ENCODE measurements at places on chromosomes 7 and 10.

- no peak for DNase-seq
These were observed 22.9 kb upstream of the ANTXRL start for GRCh38 chr10:46263831-46264268.

DNA sequence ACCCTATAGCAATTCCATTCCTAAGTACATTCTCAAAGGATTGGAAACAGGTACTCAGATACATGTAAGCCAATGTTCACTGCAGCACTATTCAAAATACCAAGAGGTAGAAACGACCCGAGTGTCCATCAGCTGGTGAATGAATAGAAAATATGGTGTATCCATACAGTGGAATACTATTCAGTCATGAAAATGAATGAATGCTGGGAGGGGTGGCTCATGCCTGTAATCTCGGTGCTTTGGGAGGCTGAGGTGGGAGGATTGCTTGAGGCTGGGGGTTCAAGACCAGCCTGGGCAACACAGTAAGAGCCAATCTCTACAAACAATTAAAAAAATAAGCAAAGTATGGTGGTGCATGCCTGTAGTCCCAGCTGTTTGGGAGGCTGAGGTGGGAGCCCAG is 62.8 kb downstream of the CLEC2L start:
- DNase-seq = no peak

GRCh38 chr10:121194696-121195523 is 343.7 kb downstream of the WDR11 start:
- DNase-seq = no peak

DNA sequence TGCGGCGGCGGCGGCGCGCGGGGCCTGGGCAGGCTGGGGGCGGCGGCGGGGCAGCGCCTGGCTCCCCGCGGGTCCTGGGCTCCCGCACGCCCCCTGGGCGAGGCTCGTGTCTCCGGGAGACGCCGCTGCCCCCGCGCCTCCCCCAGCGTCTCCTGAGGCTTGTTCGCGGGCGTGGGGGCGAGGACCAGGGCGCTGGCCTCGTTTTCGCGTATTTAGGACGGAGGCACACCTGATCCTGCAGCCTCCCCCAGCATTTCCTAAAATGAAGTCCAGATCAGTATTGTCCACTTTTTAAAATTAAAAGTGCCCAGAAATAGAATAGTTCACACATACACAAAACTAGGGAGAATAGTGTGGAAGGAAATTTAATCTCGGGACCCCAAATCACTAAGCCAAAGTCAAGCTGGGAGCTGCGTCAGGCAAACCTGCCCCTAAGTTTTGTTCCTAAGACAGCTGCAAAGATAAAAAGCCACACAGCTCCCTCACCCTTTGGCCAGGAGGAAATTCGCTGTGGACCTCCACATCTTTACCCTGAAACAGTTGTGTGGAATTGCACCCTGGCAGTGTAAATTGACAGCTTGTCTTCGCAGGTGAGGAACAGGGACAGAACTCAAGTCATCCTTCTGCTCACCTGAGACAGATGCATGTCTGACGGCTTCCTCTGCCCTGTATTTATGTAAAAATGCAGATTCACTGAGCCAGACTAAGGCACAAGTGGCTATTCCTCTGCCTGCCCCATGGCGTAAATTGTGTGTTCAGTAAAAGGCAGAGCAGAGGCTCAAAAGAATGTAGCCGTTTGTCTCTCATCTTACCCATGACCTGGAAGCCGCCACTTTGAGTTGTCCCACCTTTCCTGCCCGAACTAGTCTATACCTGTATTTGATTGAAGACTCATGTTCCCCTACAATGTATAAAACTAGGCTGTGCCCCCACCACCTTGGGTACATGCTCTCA is 740 bp downstream of the GALNT11 start:
- no peak for DNase-seq

GRCh38 chr10:19576576-19576975 is 239.7 kb upstream of the PLXDC2 start:
- no peak for DNase-seq

DNA sequence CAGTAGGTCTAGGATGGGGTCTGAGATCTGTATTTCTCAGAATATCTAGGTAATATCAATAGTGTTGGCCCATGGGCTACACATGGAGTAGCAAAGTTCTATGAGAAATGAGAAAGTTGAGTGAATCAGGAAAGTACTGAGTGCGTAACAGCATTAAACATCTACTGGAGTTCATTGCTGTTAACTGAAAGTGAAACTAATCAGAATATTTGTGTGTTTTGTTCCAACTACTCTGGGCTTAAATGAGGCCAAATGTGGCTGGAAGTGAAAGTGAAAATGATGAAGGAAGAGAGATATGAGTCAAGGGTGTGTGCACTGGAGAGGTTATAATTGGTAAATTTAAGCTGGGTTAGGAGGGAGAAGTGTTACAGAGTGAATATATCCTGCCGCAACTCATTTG is 46.5 kb downstream of the TMEM106B start:
- DNase-seq = no peak

DNA sequence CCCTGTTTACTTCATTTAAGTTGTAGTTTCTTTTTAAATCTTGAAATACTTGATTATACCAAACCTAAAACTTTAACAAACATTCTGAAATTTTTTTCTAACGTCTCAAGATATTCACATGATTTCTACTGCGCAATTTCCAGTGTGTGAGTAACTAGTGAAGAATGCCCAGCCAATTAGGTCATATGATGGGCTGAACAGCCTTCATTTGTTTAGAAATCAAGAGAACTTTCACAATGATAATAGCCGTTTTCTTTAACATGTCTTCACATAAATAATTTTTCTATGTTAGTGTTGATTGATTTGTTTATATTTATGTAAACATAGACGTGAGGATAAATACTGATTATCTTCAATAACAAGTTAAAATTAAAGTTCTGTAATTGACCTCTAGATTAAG is 21.8 kb downstream of the STAM start:
- DNase-seq = no peak

- no peak for DNase-seq
These were observed 65.9 kb downstream of the RBM20 start for GRCh38 chr10:110709964-110710587.

DNA sequence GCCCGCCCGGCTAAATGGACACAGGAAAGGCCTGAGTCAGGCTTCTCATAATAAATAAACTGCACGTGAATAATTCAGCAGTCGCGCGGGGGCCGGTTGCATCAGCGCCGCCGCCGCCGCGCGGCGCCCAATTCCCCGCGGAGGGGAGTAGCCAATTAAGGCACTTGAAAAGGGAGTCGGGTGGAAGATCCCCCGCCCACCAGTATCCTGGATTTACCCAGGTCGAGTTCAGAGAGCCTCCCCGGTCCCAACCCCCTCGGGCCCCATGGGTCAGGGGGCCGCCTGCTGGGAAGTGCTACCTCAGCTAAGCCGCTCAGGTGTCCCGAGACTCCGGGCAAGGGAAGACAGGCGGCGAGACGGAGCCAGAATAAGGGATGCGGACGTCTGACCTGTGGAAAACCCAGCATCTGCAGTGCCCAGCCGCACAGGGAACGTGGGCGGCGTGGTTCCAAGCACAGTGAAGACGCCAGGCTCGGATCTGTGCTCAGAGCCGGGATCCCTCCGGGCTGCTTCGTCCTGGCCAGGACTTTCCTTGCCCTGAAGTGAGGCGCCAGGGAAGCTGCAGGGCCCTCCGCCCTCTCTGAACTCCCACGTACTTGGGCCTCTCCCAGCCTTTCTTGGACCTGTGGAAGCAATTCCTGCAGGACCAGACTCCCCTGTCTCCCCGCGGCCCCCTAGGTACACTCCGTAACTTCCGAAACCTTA is 7.3 kb upstream of the LBX1 start:
- no peak for DNase-seq

GRCh38 chr7:116499168-116500077 is at the start of gene CAV2:
CAV2 (plus strand) TSS chr7:116499738; CDS start chr7:116499782, 44 bp downstream.
- no peak for DNase-seq

DNA sequence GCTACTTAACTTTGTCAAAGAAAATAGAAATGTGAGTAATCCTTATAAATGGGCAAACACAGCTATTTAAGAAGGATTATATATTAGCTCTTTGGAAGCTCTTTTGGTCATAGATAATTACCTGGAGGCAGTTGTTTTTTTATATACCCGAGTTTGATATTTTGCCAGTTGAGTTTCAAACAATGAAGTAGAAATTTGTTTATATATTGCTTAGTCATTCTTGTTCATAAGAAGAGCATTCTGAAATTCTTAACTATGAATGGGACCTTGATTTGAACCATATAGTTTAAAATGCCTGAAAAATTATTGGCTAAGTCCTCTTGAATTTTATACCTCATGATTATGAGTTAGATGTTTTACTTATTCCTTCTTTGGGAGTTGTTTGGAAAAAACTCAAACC is 36.4 kb downstream of the MINPP1 start:
- no peak for DNase-seq

GRCh38 chr10:22852712-22853353 is 75.0 kb upstream of the ARMC3 start:
- no peak for DNase-seq

GRCh38 chr10:122062831-122063674 is 74.1 kb downstream of the TACC2 start:
- DNase-seq = no peak

DNA sequence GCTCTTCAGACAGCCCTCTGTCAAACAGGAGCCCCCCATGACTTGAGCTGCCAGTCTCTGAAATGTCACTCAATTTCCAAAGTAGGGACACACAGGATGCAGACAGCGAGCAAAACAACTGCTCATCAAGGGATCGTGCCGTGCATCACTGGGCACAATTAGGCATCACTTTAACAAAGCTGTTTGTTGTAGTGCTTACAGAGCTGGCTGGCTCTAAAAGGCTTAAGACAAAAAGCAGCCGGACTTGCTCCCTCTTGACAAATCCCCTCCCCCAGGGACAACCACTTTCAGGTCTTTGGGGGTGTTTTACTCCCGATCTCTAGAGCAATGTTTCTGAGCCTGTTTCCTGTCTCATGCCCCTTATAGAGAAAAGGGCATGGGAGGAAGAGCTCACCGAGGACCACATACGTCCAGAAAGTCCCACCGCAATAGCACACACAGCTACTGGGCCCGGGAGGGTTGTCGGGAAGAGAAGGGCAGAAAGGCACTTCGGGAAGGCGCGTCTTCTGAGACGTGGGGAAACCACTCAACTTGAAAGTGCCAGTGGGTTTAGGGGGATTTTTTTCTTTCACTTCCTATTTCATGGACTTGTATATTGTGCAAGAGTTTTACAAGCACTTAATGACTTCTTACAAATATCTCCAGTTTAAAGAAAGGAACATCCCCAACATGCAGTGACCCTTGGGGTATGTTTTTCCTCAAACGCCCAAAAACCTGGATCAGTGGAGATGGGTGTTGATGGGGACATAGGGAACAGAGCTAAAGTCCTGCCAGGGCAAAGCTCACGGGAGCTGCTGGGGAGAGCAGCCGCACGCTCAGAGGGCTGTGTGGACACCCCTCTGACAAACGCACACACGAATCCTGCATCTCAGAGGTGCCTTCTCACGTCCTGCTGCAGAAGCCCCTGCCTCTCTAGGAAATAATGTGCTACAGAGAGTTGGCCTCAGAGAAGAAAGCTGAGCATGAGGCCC is 27.1 kb downstream of the LRRC20 start:
- no peak for DNase-seq

GRCh38 chr10:97648562-97649404 is 8.3 kb downstream of the PI4K2A start:
- DNase-seq = peak; percentile 3

GRCh38 chr7:18844735-18845134 is 272.7 kb downstream of the TWIST1 start:
- no peak for DNase-seq

GRCh38 chr10:92644921-92645320 is 44.8 kb upstream of the HHEX start:
- DNase-seq = no peak

- DNase-seq = no peak
These were observed 199.1 kb downstream of the FZD1 start for GRCh38 chr7:91463330-91463729.

GRCh38 chr10:78890506-78890905 is 178.3 kb upstream of the ZMIZ1 start:
- no peak for DNase-seq

GRCh38 chr7:72265071-72265904 is 146.8 kb downstream of the CALN1 start:
- no peak for DNase-seq

- DNase-seq = no peak
These were observed 245.5 kb downstream of the SKAP2 start for GRCh38 chr7:26618898-26619297.
